ENCODE measurements at places on chromosomes 2 and 18.
A peak's percentile ranks its signal among the peaks of the same experiment; 100 is the strongest.

GRCh38 chr2:10327896-10328669 lies 25.4 kb downstream of the HPCAL1 start:
- DNase-seq = no peak

DNA sequence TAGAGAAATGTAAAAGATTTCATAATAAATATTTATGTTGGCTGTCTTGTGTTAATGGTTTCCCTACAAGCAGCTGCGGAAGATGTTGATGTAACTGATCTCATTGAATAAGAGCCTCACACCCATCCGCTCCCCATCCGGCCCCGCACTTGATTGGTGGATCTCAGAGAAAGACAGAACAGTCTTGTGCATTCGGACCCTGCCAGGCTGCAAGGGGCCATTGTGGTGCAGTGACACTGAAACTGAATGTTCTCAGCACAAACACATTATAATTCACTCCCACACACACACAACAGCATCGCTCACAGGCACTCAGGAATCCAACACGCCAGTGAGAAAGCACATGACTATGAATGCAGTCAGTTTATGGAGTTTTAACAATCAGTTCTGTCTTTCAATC lies 47.8 kb downstream of the PRELID3A start:
- DNase-seq = no peak

DNA sequence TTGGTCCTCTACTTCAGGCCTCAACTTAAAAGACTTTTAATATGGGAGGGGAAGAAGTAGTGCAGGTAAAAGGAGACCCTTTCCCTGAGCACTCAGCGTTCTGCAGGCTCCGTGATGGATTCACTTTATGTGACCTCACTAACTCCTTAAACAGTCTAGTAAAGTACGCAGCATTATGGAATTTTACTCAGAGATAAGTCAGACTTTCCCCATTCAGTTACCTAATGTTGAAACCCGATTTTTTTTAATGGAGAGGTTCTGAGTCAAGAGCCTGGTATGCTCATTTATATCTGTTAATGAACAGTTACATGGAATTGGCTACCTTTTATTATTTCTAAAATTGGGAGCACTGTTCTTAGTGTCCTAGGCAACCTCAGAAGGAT lies 34.1 kb downstream of the RASGRP3 start:
- no peak for DNase-seq

- DNase-seq = peak; percentile 63
Measured at GRCh38 chr2:47534179-47534919, 131.4 kb downstream of the MSH2 start.

- no peak for DNase-seq
Measured at GRCh38 chr2:109046925-109047508, 58.0 kb upstream of the EDAR start.

GRCh38 chr2:136582628-136583205 lies 182.6 kb upstream of the THSD7B start:
- DNase-seq = peak; percentile 1

- peak; percentile 35 for DNase-seq
Measured at GRCh38 chr2:7835693-7836680, 845.9 kb upstream of the ID2 start.

DNA sequence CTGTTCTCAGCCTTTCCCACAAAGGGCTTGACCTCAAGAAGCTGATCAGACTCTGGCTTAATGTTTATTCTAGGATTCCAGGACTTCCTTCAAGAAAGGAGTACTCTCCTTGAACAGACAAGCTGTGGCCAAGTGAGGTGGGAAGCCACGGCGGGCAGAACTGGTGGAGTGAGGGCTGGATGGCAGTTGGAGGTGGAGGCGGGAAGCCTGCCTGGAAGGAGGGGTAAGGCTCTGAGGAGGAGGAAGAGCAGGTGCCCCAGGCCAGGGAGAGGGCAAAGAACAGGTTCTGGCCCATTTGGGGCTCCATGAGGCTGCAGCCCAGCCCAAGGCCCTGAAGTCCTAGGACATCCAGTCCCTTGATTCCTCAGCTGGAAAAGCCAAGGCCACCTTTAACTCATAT lies 143.9 kb downstream of the CYP26B1 start:
- no peak for DNase-seq
